ENCODE measurements at places on chromosomes 3 and 15.

- peak; percentile 20 for DNase-seq
Measured at GRCh38 chr3:24123596-24123995, 178.5 kb downstream of the NR1D2 start.

GRCh38 chr3:147816752-147817151, 407.6 kb downstream of the ZIC1 start:
- DNase-seq, result no peak

DNA sequence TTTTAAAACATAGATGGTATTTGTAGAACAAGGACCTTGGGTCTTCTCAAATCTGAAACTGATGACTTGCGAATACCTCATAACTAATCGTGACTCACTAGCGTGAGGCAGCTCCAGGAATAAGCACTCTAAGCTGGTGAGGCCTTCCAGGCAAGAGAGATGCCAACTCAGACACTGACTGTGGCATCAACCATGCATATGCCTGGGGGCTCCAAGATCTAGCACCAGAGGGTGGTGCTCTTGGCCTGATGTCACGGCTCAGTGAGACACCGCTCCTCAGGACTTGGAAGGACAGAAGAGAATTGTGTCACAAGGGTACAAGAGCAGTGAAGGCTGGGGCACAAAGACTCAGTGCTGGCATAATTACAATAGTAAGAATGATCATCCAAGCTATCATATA, 125.0 kb upstream of the TRIM42 start:
- DNase-seq, result no peak

DNA sequence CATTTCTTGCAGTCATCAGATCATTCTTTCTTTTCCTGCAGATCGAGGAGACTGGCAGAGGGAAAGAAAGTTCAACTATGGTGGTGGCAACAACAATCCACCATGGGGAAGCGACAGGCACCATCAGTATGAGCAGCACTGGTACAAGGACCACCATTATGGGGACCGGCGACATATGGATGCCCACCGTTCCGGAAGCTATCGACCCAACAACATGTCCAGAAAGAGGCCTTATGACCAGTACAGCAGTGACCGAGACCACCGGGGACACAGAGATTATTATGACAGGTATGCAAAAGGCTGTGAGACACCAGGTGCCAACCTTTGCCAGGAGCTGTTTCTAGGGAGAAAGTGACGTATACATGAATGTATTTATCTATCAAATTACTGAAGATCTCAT, 69.0 kb downstream of the RGMA start:
- no peak for DNase-seq

GRCh38 chr15:83613714-83614113, 40.2 kb upstream of the ADAMTSL3 start:
- DNase-seq, result no peak

DNA sequence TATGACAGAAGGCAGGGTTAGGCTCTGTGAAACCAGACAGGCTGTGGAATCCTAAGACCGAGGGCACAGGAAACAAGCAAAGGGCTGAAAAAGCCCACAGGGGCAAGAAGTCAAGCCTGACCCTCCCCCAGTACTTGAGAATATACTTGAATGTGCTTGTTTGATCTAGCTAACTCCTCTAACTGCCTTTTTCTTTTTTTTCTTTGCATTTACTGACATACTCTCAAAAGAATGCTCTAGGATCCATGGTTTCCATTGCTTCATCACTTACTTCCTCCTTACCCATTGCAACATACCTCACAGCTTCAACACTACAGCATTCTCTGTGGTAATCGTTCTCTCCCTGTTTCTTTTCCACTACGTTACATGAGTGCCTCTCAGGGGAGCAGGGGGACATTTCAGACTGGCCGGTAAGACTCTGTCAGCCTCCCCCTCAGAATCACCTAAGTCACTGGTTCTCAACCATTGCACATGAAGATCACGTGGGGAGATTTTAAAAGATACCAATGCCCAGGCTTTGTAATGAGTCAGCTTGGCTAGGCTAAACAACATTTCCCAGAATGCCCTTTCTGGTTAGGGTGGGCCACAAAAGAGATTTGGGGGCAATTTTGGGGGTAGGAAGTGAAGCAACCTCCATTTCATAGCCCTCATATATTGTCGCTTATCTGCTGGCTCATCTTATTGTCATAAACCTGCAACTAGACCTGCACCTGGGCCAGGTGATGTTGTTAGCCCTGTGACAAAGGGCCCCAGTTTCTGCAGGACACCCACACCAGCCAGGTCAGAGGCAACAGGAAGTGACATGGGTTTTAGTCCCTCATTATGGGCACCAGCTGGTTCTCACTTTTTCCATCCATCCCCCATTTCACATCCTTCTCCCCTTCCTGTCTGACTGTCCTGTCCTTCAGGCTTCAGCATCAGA, 24.6 kb upstream of the RSL24D1 start:
- DNase-seq, result peak; percentile 50

- no peak for DNase-seq
Measured at GRCh38 chr3:151635905-151636304, 97.8 kb upstream of the AADACL2 start.

DNA sequence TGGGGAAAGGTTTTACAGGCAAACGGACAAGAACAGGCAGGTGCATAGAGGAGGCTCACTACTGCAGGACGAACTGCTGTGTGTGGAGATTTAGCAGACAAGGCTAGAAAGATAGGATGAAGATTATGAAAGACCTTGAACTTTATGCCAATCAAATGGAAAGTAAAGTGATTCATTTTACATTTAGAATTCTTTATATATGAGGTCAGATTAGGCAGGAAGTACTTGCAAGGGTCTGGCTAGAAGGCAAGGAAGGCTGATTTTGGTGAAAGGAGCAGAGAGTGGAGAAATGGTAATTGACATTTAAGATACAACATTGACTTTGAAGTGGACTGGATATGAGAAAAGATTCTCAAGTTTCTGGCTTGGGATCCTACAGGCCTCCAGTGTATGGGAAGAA, 33.6 kb downstream of the PLSCR4 start:
- no peak for DNase-seq

GRCh38 chr3:33937628-33938027, 139.2 kb downstream of the PDCD6IP start:
- DNase-seq, result no peak

- DNase-seq, result no peak
Measured at GRCh38 chr3:106566277-106566676, 697.5 kb upstream of the CBLB start.

GRCh38 chr15:48915861-48916260, 37.9 kb downstream of the EID1 start:
- no peak for DNase-seq

GRCh38 chr3:126208606-126209256, 28.3 kb upstream of the ALDH1L1 start:
- peak; percentile 91 for DNase-seq

- DNase-seq, result no peak
Measured at GRCh38 chr3:72440491-72440890, 407.8 kb downstream of the SHQ1 start.

GRCh38 chr15:99090011-99090699, 14.7 kb upstream of the SYNM start:
- DNase-seq, result no peak

- peak; percentile 90 for DNase-seq
Measured at GRCh38 chr15:83848315-83849050, 194.6 kb downstream of the ADAMTSL3 start.

DNA sequence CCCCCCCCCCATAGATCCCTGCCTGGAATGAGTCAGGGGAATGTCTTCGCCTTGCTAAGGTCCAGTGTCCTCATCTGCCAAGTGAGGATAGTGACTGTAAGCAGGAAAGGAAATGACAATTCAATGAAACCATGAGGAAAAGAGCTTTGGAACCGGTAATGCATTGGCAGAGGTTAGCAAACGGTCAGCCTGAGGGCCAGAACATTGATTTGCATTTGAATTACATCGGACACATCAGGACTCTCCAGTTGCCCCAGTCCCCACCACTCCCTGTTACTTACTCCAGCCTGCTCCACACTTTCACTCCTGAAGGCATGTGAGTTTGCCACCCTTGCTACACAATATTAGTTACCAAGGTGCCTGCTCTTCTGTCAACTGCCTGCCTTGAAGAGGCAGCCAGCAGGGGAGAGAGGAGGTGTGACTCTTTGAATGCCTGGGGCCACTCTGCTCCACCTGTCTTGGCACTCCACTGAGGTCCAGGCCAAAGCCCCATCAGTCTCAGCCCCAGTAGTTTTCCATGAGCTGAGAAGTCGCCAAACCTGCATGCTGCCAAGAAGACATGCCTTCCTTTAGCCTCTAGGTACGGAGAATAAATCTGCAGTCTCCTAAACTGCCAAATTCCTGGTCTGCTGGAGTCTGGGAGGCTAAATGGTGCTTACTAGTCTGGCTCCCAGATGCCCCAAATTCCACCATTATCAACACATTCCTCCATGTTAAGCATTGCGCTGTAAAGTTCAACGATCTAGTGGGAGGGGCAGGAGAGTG, 191.7 kb upstream of the TLE3 start:
- peak; percentile 20 for DNase-seq

DNA sequence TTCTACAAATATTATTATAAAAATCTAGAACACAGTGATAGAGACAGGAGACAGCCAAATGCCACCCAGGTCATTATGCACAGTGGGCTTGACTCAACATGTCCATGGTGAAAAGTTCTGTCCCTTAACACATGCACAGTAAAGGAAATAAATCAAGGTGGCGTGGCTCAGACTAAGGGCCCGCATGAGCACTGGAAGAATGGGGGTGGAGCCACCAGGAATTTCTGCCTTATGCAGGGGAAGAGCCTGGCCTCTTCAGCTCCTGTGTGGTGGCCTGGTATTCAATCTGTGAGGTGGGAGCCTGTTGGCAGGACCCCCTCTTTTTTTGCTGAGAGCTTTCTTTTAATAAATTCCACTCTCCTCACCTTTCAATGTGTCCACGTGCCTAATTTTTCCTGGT, 17.2 kb upstream of the SPG21 start:
- no peak for DNase-seq

DNA sequence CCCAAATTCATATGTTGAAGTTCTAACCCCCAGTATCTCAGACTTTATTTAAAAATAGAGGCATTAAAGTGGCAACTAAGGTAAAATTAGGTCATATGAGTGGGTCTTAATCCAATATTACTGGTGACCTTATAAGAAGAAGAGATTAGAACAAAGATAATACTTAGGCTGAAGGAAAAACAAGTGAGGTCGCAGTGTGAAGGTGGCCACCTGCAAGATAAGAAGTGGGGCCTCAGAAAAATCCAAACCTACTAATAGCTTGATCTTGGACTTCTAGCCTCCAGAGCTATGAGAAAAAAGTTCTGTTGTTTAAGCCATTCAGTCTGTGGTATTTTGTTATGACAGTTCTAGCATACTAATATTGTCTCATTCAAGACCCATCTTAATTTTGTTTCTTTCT, 159.9 kb upstream of the PEX5L start:
- no peak for DNase-seq

DNA sequence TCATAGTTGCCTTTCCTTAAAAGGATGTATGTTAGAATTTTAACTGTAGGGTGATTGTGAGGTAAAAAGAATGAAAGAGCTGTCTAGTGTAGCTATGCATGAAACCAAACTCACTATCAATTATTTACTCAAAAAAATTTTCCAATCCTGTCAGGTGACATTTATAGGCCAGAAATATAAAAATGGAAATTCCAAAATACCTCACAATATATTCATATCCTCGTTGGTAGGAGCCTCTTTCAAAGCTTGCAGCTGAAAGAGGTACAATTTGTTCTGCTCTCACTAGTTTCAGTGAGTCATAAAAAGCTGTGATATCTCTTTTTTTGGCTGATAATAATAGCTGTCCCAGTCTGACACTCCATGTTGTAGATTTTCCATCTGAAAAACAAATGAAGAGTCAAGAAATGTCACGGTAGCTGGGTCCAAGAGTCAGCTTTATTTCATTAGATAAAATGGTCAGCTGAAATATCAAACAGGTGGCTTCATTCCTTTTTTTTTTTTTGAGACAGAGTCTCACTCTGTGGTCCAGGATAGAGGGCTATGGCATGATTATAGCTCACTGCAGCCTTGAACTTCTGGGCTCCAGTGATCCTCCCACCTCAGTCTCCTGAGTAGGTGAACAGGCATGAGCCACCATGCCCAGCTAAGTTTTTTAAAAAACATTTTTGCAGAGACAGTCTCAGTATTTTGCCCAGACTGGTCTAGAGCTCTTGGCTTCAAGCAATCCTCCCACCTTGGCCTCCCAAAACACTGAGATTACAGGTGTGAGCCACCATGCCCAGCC, 50.8 kb upstream of the XRN1 start:
- no peak for DNase-seq

DNA sequence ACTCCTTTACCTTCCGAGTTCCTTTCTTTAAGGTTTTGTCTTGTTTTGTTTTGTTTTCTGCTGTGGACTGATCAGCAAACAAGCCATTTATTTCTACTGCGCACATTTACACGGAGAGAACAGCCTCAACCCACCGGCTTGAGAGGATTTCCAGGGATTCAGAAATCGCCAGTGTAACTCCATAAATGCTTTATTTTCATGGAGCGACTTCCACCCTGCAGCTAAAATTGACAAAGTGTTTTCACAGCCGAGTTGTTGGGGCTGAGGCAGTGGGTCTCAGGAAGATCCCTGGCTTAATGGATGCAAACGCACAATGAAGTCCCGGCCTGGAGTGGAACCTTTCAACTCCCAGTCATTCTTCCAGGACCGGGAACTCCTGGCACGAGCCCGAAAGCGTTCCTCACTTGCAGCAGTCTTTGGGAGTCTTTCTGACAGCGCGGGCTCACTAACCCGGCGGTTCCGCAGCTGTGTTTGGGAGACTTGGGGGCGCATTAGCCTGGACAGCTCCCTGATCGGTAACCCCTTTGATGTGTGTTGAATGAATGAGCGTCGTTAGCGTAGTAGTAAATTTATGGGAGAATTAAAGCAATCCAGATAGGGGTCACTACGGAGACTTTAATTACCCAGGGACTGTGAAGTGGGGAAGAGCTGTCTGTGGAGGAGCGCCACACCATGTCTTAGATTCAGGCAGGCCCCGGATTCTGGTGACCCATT, 785 bp upstream of the MYRIP start:
- DNase-seq, result no peak

- no peak for DNase-seq
Measured at GRCh38 chr15:33963831-33964664, 4.2 kb upstream of the CHRM5 start.

- no peak for DNase-seq
Measured at GRCh38 chr3:40782111-40782721, 257.5 kb downstream of the ZNF621 start.

DNA sequence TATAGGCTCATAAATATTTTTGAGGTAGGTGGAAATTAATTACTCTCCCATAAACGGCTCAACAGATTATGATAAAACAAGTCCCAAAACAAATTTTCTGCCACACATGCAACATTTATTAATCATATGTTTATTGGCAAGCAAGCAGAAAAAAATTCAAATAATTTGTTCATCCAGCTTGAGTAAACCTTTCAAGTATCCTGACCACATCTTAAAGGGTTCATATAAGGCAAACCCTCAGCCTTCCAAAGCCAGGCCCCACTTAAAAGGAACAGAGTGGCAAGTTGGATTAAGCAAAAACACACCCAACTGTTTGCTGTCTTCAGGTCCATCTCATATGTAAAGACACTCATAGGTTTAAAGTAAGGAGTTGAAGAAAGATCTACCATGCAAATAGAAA, 1042.3 kb downstream of the DIPK2A start:
- no peak for DNase-seq

- DNase-seq, result no peak
Measured at GRCh38 chr3:35709691-35710090, 70.4 kb downstream of the ARPP21 start.

GRCh38 chr15:59918994-59919951, 84.8 kb upstream of the FOXB1 start:
- DNase-seq, result no peak

- no peak for DNase-seq
Measured at GRCh38 chr3:18687286-18687685, 262.1 kb upstream of the SATB1 start.

GRCh38 chr3:115855911-115856310, 232.6 kb downstream of the GAP43 start:
- DNase-seq, result no peak

- no peak for DNase-seq
Measured at GRCh38 chr3:63150880-63151279, 127.2 kb upstream of the SYNPR start.
